Lung (tissue), 17 donors: ENCODE measurements at places on chromosomes 1 and 21. TPM values are rescaled to one million over a fixed set of nuclear protein-coding genes. Genes with fewer than 3 reads are reported as not detected.
A peak's percentile ranks its signal among the peaks of the same experiment; 100 is the strongest.

DNA sequence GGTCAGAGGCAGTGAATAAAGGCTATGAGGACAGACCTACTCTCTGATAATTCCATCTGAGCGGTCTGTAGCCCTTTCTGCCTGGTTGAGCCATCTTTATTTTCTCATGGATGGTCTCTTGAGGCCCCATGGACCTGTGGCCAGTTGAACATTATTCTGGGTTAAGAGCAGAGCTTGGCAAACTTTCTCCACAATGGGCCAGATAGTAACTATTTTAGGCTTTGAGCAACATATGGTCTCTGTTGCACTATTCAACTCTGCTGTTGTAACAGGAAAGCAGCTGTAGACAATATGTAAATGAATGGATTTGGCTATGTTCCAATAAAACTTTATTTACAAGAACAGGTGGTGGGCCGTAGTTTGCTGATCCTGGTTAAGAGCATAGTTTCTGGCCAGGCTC lies 62.7 kb downstream of the KAZN start:
- DNase-seq: peak; percentile 47
- peaks cover 18% of the 10 kb centered on the region for H3K4me1 ChIP-seq
- H3K4me3 ChIP-seq: no peak overlapping the region
- H3K27ac ChIP-seq: no peak overlapping the region
- no peaks in the 10 kb centered on the region for H3K27me3 ChIP-seq

DNA sequence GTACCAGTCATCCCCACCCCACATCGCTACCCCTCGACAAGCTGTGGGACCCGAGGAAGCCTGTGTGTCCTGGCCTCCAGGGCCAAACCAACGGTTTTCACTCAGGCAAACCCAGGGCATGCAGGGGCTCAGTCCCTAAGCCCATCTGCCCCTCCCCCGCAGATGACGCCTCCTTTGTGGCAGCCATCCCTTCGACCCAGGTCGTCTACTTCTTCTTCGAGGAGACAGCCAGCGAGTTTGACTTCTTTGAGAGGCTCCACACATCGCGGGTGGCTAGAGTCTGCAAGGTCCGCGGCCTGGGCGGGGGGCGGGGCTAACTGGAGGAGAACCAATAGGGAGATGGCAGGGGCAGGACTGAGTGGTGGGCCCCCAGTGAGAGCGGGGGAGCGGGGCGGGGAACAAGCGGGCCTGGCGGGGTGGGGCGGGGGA lies 7.4 kb downstream of the SEMA4A start:
- H3K4me1 ChIP-seq: peaks cover 5% of the 10 kb centered on the region
- H3K27ac ChIP-seq: peak overlapping the region; percentile 58
- peaks cover 1% of the 10 kb centered on the region for H3K36me3 ChIP-seq
- no peaks in the 10 kb centered on the region for H3K27me3 ChIP-seq

DNA sequence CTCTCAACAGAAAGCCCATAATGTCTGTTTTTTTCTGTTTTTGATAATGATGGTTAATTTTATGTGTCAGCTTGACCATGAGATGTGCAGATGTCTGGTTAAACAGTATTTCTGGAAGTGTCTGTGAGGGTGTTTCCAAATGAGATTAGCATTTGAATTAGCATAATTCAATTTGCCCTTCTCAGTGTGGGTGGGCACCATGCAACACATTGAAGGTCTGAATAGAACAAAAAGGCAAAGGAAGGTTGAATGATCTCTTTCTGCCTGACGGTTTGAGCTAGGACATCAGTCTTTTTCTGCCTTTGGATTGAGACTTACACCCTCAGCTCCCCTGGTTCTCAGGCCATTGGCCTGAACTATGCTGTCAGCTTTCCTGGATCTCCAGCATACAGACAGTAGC lies 34.9 kb upstream of the SPATA6 start:
- no peak for DNase-seq
- no peaks in the 10 kb centered on the region for H3K4me1 ChIP-seq
- H3K4me3 ChIP-seq: no peak overlapping the region
- H3K27me3 ChIP-seq: no peaks in the 10 kb centered on the region
- no peak overlapping the region for H3K27ac ChIP-seq
- no peaks in the 10 kb centered on the region for H3K36me3 ChIP-seq

DNA sequence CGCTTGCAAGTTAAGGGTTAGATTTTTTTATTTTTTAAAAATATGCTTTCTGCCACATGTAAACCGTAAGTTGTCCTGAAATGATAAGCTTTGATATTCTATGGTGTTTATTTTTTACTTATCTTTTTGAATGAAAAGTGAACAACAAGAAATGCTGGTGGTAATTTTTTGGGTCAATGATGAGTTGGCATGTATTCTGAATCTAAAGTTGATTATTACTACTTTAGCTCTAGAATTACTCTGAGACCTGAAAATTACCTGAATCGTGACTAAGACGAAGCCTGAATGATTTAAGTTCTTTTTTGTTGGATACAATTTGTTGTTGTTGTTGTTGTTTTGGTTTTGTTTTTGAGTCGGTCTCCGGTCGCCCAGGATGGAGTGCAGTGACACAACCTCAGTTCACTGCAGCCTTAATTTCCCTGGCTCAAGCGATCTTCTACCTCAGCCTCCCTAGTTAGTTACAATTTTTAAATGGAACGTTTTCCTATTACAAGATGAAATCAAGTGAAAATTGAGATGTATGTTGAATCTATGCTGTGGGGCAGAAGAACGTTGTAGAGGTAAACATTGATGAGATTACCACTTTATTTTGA lies 941 bp downstream of the RABGGTB start:
- H3K27me3 ChIP-seq: no peaks in the 10 kb centered on the region
- H3K4me3 ChIP-seq: peak overlapping the region; percentile 60
- peaks cover 13% of the 10 kb centered on the region for H3K36me3 ChIP-seq
- no peak for DNase-seq
- H3K4me1 ChIP-seq: peaks cover 21% of the 10 kb centered on the region

Gene VCAM1
- total RNA-seq: 8.0 TPM
